ENCODE measurements at places on chromosomes 2 and 18.

- no peak for DNase-seq
These were observed 26.8 kb downstream of the SERPINB4 start for GRCh38 chr18:63617049-63617914.

- no peak for DNase-seq
These were observed 459.9 kb upstream of the CELF4 start for GRCh38 chr18:38025433-38026038.

DNA sequence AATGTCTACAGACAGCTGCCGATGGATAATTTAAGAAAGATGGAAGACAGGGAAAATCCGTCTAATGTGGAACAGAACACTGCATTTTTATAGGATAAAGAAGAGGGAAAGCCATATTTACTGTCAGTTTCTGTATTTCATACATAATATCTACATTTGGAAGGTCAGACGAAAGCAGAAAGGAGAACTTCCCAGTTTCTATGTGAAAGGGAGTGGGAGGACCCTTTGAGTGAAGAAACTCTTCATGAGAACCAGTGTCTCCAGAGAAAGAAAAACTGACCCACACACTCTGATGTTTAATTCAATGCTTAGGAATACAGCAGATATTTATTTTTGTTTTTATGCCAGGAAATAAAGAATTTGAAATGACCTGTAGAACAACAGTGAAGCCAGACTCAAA lies 127.2 kb downstream of the CALCRL start:
- DNase-seq: no peak

GRCh38 chr2:38091760-38092159 lies 15.8 kb upstream of the CYP1B1 start:
- no peak for DNase-seq

- no peak for DNase-seq
These were observed 177.6 kb downstream of the LAMA1 start for GRCh38 chr18:6939972-6940371.

DNA sequence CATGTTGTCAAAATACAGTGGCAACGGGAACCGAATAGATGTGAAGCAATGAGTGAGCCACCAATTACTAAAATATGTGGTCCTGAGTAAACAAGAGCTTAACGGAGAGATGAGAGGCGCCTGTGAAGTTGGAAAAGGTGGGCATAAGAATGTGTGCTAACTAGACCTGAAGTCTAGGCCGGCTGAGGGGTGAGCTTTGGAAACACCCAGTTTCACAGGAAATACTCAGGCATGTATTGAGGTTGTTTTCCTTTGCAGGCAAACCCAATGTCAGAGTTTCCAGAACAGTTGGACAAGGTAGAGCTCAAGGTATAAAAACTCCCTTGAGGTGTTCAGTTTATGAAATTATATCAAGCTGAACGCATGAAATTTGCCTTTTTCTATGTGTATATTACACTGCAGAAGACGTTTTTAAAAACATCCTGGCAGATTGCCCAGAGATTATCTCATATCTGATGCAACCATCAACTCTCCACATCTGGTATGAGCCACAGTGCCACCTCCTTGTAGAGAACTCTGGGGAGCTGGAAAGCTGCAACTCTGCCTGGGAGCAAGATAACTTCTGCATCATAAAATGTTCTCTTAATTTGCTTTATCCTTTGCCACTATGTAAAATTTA lies 3.9 kb upstream of the WDSUB1 start:
- no peak for DNase-seq

- no peak for DNase-seq
These were observed 29.5 kb upstream of the NFU1 start for GRCh38 chr2:69466728-69467127.

DNA sequence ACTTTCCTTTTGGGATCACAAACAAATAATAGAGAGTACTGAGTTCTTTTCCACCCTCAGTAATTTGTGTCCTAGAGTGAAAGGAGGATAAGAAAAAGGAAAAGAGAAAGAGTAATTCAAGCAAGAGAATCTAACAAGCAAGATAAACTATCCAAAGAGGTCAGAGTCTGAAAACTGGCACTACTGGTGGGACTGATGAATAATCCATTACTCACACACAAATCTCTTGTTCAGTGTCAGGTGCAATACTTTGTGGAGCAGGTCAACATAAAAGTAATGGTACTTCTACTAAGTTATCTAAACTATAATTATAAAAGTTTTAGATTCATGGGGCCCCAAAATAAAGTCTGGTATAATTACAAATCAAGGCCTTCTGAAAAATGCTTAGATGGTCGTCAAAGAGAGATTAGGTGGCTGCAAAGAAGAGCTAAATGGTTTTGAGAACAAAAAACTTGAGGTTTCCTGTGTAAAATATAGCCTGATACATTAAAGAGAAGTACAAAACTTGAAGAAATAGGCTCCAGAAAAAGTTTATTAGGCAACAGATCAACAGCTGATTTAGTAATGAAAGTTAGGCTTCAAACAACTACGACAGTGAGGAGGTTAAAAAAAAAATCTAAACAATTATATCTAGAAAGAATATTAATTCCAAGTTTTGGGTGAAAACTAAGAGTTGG lies 109.4 kb downstream of the BAZ2B start:
- no peak for DNase-seq

GRCh38 chr2:35887146-35887545 lies 468.4 kb upstream of the CRIM1 start:
- no peak for DNase-seq

- no peak for DNase-seq
These were observed 61.9 kb upstream of the HAAO start for GRCh38 chr2:42854207-42854818.

DNA sequence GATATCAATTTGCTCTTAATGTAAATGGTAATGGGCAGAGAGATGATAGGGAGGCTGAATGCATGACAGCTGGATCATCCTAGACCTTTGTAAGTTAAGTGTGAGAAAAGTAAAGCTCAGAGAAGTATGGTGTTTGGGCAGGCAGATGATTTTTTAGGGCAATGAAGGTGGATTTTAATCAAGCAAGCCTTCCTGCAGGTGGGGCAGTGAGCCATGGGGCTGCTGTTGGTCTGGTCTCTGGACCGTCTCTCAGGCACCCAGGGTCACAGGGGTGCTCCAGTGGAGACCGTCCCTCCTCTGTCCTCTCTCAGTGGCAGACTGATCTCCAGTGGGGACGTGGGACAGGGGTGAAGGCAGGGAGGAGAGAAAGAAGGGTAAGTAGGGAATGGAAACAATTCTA lies 69.8 kb upstream of the STK17B start:
- no peak for DNase-seq

DNA sequence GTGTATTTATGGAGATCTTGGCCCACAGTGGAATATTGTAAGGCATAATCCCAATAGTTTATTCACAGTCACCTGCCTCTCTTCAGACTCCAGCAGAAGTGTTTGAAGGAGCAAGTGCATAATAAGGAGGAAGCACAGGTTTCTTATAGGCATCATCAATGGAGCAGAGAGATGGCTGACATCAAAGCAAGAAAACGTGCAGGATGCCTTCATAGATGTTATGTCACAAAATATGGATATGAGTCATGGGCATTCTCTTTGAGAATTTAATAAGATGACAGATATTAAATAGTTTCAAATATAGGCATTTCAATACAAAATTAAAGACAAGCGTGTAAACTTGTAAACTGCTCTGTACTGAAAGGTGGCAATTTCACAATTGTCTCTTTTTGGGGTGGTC lies 4.0 kb upstream of the RND3 start:
- DNase-seq: no peak

GRCh38 chr2:41933585-41934320 lies 114.1 kb upstream of the PKDCC start:
- DNase-seq: no peak

DNA sequence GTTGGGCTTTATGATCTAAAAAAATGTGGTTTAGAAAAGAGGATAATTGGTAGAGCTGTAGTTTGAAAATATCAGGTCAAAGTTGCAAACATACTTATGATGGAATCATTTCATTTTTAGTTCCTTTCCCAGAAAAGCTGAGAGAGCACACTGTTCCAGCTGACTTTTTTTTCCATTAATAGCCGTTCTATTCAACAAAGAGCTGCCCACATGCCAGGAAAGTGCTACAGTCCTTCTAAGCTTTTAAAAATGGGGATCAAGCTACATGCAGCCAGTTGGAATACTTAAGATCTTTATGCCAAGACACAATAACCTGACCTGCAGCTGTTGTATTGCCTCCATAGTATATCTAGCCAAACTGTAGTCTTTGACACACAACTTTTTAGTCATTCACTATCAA lies 111.5 kb downstream of the GALNT3 start:
- no peak for DNase-seq

GRCh38 chr2:133972786-133973185 lies 281.1 kb upstream of the MGAT5 start:
- DNase-seq: no peak

GRCh38 chr2:88590998-88591613 lies 36.2 kb downstream of the EIF2AK3 start:
- DNase-seq: peak; percentile 18

DNA sequence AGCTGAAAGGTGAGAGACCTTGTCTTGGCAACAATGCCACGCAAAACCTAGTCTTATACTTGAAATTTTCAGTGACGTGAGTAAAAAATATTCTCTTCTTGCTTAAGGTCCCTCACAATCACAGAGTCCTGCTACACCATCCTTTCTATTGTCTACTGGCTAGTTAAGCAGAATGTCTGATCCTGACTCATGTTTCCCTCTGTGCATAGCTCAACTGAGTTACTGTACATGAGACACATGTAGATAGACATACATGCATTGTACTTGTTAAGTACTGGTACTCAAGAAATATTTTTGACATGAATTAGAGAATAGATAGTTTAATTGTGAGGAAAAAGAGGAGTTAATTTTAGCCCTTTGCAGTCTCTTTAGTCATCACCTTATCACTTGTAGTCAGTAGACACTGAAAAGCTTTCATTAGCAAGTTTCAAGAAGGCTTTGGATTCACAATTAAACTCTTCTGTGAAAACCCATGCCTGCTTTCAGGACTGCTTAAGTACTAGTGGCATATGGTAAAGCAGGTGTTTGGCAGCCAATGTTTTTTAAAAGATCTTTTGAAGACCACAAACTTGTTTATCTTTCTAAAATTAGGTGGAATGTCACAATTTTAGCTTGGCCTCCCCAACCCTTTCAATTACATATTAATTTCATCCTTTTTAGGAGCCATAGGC lies 158.7 kb upstream of the CCDC150 start:
- DNase-seq: no peak

- no peak for DNase-seq
These were observed 89.2 kb downstream of the DOCK10 start for GRCh38 chr2:224952936-224953657.

DNA sequence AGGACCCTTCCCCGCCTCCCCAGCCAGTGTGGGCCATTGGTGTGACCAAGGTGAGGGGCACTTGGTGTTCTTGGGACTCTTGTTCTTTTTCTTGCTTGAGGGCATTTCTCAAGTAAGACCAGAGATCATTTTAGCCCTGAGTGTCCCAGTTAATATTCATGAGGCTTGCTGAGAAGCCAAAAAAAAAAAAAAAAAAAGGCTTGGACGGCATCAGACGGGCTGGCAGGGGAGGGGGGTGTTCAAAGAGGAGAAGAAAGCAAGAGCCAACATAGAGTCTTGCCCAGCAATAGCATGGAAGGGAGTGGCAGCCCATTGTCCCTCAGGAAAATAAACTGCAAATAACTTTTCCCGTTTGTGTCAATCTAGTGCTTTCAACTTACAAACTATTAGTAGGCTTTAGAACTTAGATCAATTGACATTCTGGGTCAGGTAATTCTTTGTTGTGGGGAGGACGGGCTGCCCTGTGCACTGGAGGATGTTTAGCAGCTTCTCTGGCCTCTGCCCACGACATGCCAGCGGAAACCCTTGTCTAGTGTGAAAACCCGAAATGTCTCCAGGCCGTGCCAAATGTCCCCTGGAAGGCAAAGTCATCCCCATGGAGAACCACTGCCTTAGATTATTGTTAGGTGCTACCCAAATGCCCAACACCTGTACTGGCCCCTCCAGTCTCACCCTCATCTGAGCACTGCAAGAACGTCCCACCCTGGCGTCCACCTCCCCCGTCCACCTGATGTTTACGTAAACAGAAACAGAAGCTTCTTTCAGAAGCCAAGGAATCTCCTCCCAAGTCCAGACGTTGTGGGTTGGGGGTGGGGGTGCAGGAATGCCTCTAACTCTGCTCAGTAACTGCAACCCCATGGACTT lies 163.4 kb downstream of the BCL2 start:
- no peak for DNase-seq

DNA sequence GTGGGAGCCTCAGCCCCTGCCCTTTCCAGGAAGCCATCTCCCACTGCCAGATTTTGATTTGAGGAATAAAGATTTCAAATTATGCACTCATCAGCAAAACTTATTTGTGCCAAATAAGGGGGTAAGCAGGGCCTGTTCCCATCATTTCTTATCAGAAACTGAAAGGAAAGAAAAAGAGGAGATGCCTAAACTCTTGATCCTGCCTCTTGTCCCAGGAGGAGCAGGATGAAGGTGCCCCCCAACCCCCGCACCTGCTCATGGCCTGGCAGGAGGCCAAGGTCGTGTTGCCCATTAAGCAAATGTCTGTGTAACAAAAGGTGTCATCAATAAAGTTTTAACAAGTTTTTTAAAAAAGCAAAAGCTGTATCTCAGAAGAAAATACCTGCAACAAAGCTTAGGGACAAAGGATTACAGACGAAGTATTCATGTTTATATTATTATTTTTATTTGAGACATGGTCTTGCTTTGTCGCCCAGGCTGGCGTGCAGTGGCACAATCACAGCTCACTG lies 80.0 kb downstream of the INPP5D start:
- no peak for DNase-seq

- no peak for DNase-seq
These were observed 31.3 kb downstream of the NIFK start for GRCh38 chr2:121705390-121705789.

DNA sequence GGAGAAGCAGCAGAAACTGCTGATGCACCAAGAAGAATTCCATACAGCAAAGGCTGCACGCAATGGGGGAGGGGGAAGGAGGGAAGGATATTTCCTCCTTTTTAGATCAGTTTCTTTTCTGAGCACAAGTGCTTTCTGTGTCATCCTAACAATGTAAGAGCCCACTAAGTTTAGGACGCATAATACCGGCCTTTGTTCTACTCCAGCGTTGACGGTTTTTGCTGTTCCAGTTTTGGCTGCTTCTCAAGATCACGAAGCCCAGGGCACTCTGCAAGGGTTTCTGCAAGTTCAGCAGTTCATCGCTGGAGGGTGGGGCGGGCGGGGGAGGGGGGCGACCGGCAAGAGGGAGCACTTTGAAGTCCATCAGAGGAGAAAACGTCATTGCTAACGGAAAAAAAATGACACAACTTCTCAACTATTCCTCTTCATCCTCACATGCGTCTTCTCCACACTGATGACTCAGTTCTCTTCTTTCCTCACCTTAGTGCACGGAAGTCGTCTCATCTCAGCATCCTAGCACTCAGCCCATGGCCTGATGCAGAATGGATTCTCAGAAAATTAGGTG lies 8.7 kb downstream of the FAM178B start:
- DNase-seq: no peak

- no peak for DNase-seq
These were observed 322.1 kb downstream of the CCDC85A start for GRCh38 chr2:56505885-56506284.

GRCh38 chr2:19086231-19086651 lies 272.2 kb downstream of the OSR1 start:
- no peak for DNase-seq

- no peak for DNase-seq
These were observed 375.0 kb downstream of the LRRTM4 start for GRCh38 chr2:77147153-77147552.

GRCh38 chr2:144516981-144517865 lies 2.7 kb downstream of the ZEB2 start:
- peak; percentile 35 for DNase-seq
